ENCODE measurements at places on chromosomes 3 and 15.

DNA sequence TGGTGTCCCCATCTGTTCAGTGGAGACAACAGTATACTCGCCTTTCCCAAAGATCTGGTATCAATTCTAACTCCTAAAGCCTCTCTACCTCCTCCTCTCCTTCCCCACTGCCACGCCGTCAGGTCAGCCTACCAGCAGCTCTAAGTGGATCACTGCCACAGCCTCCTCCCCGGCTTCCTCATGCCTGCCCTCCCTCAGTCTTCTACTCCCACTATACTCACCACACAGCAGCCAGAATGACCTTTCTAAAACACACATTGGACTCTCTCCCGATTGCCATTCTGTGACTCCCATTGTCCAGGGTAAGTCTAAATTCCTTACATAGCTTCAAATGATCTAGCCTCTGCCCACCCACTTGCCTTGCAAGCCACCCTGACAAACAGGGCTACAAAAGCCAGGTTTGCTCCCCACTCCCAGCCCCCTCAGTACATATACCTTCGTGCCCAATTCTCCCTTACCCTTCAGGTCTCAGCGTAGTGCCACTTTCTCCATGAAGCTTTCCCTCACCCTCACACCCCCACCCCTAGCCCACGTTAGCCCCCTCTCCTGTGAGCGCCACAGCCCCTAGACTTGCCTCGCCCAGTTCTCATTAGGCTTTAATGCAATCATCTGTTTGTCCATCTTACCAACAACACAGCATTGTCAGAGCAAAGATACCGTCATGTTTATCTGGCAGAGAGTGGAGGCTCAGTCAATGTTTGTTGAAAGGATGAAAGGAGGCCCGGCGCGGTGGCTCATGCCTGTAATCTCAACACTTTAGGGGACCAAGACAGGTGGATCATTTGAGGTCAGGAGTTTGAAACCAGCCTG is 9.5 kb upstream of the SEMA7A start:
- DNase-seq = no peak

- no peak for DNase-seq
These were observed 9.4 kb upstream of the SCN5A start for GRCh38 chr3:38658841-38659240.

- no peak for DNase-seq
These were observed 30.6 kb downstream of the INTS14 start for GRCh38 chr15:65580287-65580686.

- no peak for DNase-seq
These were observed 98.1 kb downstream of the TPRA1 start for GRCh38 chr3:127492426-127492825.

DNA sequence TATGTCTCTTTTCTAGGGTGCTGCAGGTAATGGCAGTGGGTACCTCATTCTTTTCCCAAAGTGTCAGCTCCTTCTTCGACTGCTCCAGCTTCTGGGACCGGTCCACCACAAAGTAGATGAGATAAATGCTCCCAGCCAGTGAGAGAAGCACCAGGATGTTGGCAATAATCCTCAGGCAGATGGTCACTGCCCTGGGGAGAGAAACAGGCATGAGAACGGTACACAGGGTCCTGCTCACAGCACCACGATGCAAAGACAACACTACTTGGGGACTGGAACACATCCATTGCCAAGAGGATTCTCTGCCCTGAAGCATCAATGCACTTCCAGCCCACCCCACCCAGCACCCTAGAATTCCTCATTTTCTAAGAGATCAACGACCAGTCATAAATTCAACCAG is 22.4 kb downstream of the TMC3 start:
- DNase-seq = no peak

DNA sequence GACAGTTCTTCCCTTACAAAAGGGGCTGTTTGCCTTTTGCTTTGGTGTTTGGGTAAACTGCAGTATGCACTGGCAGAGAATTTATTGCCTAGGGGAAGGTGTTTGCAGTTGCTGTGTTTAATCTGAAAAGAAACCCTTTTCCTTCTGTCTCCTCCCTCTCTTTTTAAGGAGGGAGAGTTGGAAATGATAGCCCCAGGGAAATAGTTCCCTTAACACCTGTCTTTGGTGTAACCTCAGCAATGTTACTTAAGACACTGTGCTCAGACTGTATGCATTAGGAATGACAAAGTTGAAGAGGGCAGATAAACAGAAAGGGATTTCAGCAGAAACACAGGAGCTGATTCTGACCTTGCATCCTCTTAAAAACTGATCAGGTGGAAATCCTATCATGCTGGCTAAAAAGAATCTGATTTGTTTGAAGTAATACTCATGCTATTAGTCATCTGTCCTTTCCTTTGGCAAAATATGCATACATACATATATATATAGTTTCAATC is 125.4 kb downstream of the TP63 start:
- no peak for DNase-seq

GRCh38 chr15:90638963-90639362 is 78.2 kb upstream of the BLM start:
- no peak for DNase-seq

GRCh38 chr15:56868170-56868569 is 50.3 kb upstream of the TCF12 start:
- no peak for DNase-seq

- no peak for DNase-seq
These were observed 369.0 kb downstream of the SV2B start for GRCh38 chr15:91468871-91469580.

DNA sequence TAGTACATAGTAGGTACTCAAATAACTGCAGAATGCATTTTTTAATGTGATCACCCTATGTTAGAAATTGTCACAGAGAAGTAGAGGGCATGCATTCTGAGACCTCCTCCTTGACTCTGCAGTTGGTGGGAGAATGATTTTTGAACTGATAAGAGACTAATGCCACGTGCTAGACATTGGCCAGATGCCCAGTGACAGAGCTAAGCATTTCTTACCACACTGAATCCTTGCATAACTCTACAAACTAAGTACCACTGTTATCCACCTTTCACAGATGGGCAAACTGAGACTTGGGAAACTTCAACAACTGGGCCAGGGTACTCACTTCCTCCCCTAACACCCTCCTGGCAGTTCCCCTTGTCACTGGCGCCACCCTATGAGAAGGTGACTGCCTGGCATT is 33.5 kb upstream of the SPATA12 start:
- no peak for DNase-seq

- DNase-seq = no peak
These were observed 514.4 kb upstream of the ARRDC4 start for GRCh38 chr15:97446138-97446537.

- DNase-seq = no peak
These were observed 280.2 kb downstream of the LSAMP start for GRCh38 chr3:116165135-116165534.

- no peak for DNase-seq
These were observed 112.2 kb upstream of the SLC4A7 start for GRCh38 chr3:27596334-27596841.

GRCh38 chr3:23710555-23710954 is 95.2 kb upstream of the UBE2E1 start:
- no peak for DNase-seq

GRCh38 chr15:70281811-70282307 is 184.1 kb upstream of the TLE3 start:
- no peak for DNase-seq

- DNase-seq = no peak
These were observed 819 bp downstream of the NEK4 start for GRCh38 chr3:52769786-52770455.
